ENCODE measurements at places on chromosomes 12 and 14.

DNA sequence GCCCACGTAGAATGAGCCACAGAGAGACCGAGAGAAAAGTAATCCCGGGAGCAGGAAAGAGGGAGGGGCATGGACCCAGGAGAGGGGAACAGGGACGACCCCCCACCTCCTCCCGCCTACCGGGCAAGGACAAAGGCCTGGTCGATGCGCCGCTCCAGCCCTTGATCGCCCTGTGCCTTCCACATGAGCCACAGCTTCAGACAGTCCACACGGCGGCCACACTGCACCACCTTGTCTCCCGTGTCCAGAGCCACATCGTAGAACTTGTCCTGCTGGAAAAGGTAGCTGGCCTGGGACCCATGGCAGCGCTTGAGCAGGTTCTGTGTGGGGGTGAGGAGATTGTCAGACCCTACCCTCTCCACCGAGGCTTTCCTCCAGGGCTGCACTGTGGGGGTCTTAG lies 20.5 kb upstream of the ZNF740 start:
- no peak for DNase-seq

GRCh38 chr12:24177889-24178288 lies 228.4 kb upstream of the SOX5 start:
- DNase-seq = no peak

DNA sequence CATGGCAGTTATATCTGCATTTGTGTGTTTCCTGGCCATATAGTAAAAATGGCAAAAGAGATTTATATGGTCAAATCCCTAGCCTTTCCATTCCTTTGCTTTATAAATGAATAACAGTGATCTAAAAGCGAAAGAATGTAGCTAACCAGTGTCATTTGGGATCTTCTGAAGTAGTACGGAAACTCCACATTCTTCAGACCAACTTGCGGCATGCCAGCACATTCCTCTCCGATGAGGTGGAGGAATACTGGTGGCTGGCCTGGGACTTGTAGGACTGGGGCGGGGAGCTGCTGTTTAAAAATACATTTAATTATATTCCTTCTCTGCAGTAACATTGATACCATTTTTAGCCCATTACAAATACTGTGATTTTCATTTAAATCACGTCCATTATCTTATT lies 85.3 kb downstream of the SAMD4A start:
- peak; percentile 100 for DNase-seq

DNA sequence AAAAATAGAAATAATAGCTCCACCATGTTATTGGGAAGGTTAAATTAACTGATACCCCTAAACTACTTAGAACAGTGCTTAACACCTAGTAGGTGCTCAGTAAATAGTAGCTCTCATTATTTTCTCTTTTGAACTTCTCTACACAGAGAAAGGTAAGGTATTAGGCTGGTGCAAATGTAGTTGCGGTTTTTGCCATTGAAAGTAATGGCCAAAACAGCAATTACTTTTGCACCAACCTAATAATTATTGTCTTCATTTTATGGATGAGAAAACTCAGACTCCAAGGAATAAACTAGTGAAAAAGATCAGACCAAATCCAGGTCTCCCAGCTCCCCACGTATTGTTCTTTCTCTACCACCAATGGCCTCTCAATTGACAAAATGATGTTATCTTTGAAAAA lies 157.2 kb upstream of the TMPO start:
- DNase-seq = no peak

GRCh38 chr14:32710731-32711680 lies 227.7 kb upstream of the NPAS3 start:
- peak; percentile 75 for DNase-seq

DNA sequence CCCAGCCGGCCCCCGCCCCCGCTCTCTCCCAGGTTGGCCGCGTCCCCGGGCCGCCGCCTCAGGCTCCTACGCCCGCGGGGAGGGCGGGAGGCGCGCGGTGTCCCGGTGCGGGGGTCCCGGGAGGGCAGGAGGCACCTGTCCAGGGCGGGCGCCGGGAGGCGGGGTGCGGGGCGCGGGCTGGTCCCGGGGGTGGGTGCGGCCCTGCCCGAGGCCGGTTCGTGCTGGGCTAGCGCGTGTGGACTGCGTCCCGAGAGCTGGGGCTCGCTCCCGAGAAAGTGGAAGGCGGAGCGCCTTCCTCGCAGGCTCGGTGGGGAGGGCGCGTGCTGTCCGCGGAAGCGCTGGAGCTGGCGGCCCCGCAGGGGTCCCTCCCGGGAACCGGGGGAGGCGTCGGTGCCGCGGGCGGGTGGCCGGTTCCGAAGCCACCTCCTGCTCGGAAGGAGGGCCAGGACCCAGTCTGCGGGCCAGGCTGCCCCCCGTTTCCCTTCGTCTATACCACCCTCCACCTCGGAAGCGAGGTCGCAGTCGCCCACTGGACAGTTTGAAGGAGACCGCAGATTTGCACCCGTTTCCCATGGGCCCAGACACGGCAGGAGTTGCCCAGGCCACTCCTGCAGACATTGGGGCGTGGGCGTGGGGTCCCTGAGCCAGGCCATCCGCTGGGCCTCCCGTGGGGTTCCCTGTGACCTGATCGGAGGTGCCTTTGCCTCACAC lies 636 bp downstream of the ZFYVE21 start:
- peak; percentile 21 for DNase-seq

DNA sequence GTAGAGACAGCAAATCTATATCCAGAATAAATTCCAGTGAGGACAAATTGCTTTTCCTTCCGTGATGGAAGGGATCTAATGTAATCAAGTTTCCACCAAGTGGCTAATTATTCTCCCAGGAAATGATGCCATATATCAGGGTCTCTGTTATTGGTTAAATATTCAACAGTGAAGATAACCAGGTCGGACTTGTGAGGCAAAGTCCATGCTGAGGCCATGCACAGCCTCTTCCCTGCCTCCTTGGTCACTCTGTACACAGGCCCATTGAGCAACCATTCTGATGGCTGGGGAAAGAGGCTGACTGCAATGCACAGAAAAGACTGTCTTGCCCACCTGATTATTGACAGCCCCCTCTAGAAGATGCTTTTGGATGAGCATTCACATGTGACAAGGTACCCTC lies 90.1 kb downstream of the TNFAIP2 start:
- DNase-seq = no peak

DNA sequence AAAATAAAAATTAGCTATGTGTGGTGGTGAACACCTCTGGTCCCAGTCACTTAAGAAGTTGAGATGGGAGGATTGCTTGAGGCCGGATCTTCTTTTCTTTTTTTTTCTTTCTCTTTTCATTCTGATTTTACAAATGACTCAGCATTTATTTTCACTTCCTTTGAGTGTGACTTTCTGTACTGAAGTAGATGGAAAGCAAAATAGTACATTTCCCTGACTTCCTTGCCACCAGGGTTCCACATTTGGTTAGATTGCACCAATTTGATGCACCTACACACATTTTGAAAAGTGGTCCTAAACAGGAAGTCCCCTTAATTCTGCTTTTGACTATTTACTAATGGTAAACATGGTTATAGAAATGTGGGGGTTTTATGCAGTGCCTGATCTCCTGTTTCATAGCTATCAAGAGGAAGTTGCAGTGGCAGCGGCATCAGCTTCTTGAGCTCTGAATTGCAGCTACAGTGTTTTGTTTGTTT lies 13.0 kb upstream of the LEMD3 start:
- DNase-seq = peak; percentile 22

Data from choroid plexus epithelial cell (primary cell).